ENCODE measurements at places on chromosomes 5 and 9. TPM values are rescaled to one million over a fixed set of nuclear protein-coding genes. Genes with fewer than 3 reads are reported as not detected.

IFNB1 gene
- not detected for total RNA-seq

EQTN gene
- not detected for total RNA-seq

BTNL9 gene
- total RNA-seq: 37.6 TPM

PCDHGA10 gene
- 4.1 TPM for total RNA-seq

- no peak for DNase-seq
Measured at GRCh38 chr5:160435532-160435931, 13.9 kb downstream of the PTTG1 start.

- no peak for DNase-seq
Measured at GRCh38 chr5:32707418-32707997, 3.6 kb upstream of the NPR3 start.

DNA sequence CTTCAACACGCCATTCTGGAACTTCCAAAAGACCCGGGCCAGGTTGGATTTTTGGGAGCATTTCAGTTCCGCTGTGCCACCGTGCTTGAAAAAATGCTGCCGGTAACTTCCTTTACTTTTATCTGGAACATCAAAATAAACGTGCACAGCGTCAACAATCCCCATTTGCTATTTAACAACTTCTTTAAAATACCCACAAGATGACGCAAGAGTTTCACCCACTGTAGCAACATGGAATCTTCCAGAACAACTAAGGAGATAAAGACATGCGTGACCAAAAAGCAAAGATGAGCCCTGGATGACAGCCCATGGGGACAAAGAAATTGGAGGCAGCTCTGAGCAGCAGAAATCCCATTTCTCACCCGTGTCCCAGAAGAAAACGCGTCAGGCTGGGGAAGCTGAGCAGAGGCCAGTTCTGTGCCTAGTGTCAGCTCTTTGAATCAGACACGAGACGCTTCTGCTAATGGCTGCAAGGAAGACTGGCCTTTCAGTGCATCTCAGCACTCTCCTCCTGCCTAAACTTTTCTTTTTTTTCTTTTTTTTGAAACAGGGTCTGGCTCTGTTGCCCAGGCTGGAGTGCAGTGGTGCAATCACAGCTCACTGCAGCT is 61.3 kb downstream of the SECISBP2 start:
- no peak for DNase-seq

DNA sequence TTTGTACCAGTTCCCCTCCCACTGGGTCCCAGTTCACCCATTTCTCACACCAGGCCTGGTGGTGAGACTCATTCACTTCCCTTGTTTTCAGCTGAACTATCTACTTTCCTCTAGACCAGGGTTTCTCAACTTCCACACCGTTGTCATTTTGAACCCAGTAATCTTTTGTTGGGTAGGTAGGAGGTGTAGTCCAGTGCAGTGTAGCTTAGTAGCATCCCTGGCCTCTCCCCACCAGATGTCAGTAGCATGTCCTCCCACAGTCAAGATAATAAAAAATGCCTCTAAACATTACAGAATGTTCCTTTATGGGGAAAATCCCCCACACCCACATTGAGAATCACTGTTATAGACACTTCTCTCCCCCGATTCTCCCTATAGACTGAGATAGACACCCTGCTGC is 299.1 kb downstream of the EPB41L4A start:
- DNase-seq: no peak

GRCh38 chr9:15735083-15735857 is 182.4 kb downstream of the CCDC171 start:
- DNase-seq: no peak

DNA sequence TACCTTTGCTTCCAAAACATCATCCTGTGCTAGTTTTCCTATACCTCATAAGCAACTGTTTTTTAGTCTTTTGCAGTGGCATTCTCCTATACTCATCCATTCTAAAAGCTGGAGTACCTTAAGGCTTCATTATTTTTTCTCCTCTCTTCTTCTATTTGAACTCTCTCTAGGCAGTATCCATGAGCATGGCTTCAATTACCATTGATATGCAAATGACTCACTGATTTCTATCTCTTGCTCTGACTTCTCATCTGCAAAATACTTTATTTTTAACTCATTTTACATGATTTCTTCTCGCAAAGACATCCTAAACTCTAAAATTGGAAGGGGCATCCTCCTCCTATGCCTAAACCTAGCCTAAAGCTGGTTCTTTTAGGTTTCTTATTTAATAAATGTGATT is 365.1 kb upstream of the NUDT12 start:
- no peak for DNase-seq

GRCh38 chr5:31385774-31386537 is 145.9 kb downstream of the DROSHA start:
- DNase-seq: no peak

DNA sequence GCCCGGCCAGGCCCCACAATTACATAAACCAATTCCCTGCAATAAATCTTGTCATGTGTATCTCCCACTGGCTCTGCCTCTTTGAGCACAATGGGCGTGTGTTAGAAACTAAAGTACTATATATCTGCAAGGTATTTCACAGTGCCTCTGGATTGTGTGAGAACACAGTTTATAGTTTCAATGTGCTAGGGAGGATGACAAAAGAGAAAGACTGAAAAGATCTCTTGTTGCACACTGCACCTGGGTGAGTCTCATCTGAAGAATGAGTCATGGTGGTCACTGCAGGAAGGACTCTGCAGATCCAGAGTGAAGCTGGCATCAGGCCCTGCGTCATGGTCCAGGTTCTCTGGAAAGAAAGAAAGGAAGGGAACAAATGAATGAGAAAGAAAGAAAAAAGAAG is 20.7 kb upstream of the CTSV start:
- DNase-seq: no peak
